ENCODE measurements at places on chromosomes 2 and 18. TPM values are rescaled to one million over a fixed set of nuclear protein-coding genes. Genes with fewer than 3 reads are reported as not detected.

The TUBA4A gene
- 85.1 TPM for total RNA-seq

The SP5 gene
- 2.3 TPM for total RNA-seq

DNA sequence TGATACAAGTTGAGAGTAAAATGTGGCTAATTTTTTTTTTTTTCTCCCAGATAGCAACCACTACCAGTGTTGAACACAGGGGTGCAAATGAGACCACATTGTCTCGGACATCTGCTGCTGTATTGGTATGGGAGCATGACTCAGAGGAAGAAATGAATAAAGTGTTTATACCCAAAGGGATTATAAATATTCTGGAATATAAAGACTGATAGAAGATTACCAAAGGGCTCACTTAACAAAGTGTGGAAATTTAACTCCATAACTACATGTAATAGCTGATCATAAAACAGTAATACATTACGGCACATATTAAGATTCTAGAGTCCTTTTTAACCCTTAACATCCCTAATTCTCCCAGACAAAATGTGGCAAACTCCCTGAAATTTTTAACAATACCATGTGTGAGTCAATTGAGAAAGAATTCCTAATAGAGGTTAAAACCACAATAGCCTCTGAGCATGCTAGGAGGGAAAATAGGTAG lies 1023.0 kb upstream of the ACVR2A start:
- DNase-seq: no peak

DNA sequence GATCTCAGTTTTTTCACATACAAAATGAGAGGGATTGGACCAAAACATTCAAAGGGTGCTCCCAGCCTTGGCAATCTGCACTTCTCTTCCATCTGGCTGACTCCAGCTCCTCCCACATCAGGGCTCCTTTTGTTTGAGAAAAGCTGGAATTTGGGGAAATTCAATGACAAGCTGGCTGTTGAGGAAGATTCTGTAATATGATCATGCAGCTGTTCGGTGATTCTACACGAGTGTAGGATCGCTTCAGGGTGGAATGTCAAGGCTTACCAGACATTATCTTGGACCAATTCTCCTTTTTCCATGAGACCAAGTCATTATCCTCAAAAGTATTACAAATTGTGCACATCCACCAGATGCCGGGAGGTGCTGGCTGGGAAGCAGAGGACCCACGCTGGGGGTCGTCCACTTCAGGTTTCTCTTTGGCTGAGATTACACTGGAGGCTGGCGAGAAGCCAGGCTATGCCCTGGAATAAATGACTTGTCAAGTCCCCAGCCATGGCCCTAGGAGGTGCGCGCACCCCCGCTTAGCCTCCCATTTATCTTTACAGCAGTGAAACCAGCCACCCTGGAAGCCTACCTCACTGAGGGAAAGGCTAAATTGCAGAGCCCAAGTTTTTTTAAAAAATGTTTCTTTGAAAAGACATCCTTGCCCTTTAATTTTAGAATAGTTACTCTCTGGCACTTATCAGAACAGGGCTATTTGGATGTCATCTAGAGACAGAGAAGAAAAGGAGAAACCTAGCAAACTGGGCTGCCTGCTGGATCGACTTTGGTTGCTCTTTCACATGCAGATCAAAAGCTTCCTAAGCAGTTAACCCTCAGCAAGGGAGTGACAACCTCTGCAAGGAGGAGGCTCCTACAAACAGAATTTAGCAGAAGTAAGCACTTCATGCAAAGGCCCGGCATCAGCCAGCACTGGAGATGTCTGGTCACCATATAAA lies 42.5 kb upstream of the LCLAT1 start:
- peak; percentile 41 for DNase-seq

GRCh38 chr2:239028253-239028619 lies 180.4 kb downstream of the TWIST2 start:
- DNase-seq: no peak

DNA sequence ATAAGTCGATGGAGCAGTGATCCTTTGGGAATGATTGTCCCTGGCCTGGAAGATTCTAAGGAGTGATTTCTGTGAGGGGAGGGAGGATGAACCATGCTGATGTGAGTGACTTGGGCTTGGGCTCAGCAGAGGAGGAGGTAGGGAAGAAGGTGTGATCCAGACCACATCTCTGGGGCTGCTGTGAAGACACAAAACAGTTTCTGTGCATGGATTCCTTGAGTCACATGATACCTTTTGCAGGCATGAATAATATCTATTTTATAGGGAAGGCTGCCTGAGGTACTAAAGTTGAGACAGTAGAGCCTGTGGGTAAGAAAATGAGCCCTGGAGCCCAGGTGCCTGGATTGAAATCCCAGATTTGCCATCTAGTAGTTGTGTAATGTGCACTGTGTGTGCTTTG lies 29.8 kb downstream of the SLC1A4 start:
- no peak for DNase-seq

DNA sequence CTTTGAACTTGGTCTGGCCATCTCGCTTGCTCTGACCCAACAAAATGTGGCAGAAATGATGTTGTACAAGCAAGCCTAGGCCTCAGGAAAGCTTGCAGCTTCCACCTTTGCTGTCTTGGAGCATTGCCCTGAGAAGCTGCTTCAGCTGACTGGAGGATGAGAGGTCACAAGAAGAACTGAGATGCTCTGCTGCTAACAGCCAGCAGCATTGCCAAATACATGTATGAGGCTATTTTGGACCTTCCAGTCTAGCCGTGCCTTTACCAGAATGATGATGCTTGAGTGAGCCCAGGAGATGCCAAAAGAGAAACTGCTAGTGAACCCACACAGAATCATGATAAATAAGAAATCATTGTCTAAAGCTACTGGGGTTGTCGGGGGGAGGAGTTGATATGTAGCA lies 13.2 kb upstream of the ITGAV start:
- no peak for DNase-seq

GRCh38 chr2:70896765-70897202 lies 38.9 kb upstream of the ATP6V1B1 start:
- no peak for DNase-seq

GRCh38 chr2:25494616-25495015 lies 152.9 kb upstream of the DNMT3A start:
- DNase-seq: no peak

- DNase-seq: no peak
These were observed at the start of gene KIAA2012 for GRCh38 chr2:202072737-202073401. TSS of gene KIAA2012 (plus strand) at chr2:202073255. CDS start at chr2:202073628, 373 bp downstream.

DNA sequence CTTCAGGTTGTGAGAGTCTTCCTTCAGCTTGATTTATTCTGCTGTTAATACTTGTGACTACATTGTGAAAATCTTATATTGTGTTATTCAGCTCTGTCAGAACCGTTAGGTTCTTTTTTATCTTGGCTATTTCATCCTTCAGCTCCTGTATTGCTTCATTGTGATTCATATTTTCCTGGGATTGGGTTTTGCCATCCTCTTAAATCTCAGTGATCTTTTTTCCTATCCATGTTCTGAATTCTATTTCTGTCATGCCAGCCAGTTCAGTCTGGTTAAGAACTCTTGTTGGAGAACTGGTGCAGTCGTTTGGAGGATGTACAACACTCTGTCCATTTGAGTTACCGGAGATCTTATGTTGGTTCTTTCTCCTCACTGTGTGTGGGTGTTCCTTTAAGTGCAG lies 19.1 kb downstream of the MSTN start:
- DNase-seq: no peak
